Tibial nerve (tissue), 4 donors: ENCODE measurements at places on chromosomes 12 and 14. TPM values are rescaled to one million over a fixed set of nuclear protein-coding genes. Genes with fewer than 3 reads are reported as not detected.

Gene ZDHHC22
- not detected for total RNA-seq

DNA sequence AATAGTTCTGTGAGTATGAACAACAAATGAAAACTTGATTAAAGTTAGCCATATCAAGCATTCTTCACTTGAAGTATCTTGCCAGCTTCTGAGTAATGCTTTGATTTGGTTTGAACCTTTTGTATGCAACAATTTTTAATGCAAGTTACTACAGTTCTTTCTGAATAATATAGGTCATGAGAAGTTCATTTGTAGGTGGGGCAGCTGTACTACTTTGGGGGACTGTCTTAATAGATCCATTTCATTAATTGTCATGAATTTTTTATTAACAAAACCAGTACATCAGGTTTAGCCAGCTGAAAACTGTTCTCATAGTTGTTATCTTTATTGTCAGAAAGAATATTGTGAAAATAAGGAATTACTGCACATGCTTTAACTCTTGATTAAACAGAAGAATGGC lies 142.7 kb downstream of the FOXA1 start:
- DNase-seq: no peak

DNA sequence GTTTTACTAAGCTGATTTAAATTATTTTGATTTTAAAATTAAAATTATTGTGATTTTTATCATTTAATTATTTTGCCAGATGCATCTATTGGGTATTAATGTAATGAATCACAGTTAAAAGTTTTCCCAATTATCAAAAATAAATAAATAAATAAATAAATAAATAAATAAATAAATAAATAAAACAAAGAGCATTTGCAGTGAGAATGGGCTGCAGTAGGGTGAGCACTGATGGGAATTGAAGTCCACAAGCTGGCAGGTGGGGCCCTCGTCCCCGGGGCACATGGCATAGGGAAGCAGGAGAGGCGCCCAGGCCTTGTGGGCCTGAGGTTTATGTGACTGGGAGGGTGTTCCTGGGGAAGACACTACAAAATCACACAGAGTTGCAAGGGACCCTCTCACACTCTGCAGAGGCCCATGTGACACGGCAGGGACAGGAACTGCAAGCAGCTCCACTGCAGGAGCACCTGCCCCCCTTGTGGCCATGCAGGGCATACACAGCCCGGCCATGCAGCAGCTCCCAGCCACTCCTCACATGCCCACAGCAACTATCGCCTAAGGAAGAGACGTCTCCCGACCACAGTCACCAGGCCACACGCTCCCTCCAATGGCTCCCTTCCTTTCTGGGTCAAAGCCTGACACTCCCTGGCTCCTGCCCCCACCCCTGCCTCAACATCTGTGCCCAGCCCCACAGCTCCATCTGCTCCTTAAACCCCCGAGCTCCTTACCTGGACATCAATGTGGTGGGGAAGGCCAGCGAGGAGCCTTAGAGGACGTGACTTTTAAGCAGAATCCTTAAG lies 256.3 kb upstream of the SFSWAP start:
- no peak for DNase-seq

DNA sequence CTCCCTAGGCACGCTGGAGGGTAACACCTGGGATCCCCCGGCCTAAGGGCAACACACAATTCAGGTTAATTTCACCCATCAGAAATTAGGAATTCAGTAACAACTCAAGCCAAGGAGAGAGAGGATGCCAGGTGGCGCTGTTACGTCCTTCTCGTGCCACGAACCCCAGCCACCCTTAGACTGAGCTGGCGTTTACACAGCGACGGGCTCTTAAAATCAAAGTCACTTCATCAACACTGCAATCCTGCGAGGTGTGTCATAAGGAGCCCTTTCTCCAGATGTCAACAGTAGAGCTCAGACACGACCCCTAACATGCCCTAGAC lies 110.6 kb upstream of the TMEM132D start:
- no peak for DNase-seq

DNA sequence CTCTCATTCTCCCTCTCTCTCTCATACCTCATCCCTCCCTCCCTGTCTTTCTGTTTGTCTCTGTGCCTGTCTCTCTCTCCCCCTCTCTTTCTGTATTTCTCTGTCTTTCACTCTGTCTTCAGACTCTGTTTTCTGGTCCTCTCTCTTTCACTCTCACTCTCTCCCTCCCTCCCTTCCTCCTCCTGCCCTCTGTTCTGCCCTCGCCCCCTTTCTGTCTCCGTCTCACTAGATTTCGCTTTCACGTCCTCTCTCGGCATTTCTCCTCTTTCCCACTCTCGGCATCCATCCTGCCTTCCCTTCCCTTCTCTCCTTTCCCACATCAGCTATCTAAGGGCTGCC lies 183.0 kb downstream of the PHETA1 start:
- DNase-seq: no peak

DNA sequence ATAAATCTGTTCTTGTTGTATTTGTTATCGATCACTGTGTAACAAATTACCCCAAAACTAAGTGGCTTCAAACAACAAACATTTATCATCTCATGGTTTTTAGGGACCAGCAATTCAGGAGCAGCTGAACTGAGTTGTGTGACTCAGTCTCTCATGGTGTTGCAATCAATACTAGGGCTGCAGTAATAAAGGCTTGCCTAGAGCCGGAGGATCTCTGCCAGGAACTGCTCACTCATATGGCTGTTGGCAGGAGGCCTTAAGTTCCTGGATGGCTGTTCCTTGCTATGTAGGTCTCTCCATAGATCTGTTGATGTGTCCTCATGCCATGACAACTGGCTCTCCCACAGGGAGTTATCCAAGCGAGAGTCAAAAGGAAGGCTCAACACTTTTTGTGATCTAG lies 3.8 kb upstream of the PSMC6 start:
- no peak for DNase-seq

- no peak for DNase-seq
These were observed 55.0 kb upstream of the NELL2 start for GRCh38 chr12:44930972-44931600.

DNA sequence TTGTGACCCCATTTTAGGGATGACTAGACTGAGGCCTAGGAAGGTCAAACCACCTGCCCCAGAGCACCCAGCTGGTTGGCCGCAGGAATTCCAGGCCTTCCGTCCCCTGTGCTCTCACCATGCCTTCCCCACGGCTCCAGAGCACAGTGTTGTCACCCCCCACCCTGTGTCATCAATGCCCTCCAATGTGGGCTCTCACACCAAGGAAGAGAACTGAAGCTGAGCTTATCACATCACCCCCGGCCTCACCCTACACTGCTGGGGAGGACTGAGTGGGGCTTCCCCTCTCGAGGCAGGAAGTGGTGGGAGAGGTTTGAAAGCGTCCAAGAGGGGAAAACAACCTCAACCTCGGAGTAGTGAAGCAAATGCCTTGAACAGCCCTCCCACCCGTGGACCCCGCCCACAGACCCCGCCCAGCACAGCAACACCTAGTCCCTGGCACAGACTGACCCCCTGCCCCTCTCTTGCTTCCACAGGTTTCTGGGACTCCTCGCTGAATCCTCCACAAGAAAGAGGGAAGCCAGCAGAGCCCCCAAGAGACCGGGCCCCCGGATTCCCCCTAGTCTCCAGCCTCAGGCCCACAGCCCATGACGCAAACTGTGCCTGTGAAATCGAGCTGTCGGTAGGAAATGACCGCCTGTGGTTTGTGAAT lies 97.2 kb downstream of the LGMN start:
- DNase-seq: no peak

GRCh38 chr12:76142305-76142704 lies 57.8 kb upstream of the NAP1L1 start:
- no peak for DNase-seq

DNA sequence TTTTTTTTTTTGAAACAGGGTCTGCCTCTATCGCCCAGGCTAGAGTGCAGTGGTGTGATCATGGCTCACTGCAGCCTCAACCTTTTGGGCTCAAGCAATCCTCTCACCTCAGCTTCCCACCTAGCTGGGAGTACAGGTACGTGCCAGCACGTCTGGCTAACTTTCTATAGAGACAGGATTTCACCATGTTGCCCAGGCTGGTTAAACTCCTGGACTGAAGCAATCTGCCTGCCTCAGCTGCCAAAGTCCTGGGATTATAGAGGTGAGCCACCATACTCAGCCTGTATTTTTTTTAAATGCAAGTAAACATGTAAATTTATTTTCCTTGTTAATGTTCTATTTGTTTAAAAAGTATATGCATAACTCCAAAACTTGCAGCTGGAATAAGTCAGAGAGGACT lies 80.4 kb downstream of the EEA1 start:
- no peak for DNase-seq

Gene KRT81
- total RNA-seq: not detected

DNA sequence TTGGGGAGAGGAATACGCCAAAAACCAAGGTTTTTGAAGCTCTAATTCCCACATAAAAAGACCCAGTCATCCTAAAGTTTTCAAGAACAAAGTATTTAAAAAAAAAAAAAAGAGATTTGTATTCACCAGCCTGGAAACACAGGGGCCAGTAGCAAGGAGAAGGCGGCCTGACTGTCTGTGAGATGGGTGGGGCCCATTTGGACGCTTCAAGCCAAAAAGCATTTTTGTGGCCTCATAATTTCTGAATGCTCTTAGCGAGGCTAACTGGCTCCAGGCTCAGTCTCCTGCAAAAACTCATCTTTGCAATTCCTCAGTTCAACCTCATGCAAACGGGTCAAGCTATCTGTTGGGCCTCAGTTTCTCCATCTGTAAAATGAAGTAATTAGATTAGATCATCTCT lies 514.1 kb downstream of the MED13L start:
- DNase-seq: peak; percentile 10

- DNase-seq: no peak
These were observed 6.7 kb downstream of the ANO4 start for GRCh38 chr12:100801320-100801719.

Gene CRACR2A
- 4.9 TPM for total RNA-seq

GRCh38 chr14:36988989-36989388 lies 183.4 kb downstream of the SLC25A21 start:
- DNase-seq: no peak

Gene ACOT4
- total RNA-seq: 0.20 TPM

- DNase-seq: no peak
These were observed 56.9 kb downstream of the TMTC1 start for GRCh38 chr12:29726741-29727348.

- no peak for DNase-seq
These were observed 340.4 kb downstream of the NUAK1 start for GRCh38 chr12:105798256-105798845.

Gene CCDC177
- total RNA-seq: not detected

Gene C12orf60
- total RNA-seq: 0.87 TPM

DNA sequence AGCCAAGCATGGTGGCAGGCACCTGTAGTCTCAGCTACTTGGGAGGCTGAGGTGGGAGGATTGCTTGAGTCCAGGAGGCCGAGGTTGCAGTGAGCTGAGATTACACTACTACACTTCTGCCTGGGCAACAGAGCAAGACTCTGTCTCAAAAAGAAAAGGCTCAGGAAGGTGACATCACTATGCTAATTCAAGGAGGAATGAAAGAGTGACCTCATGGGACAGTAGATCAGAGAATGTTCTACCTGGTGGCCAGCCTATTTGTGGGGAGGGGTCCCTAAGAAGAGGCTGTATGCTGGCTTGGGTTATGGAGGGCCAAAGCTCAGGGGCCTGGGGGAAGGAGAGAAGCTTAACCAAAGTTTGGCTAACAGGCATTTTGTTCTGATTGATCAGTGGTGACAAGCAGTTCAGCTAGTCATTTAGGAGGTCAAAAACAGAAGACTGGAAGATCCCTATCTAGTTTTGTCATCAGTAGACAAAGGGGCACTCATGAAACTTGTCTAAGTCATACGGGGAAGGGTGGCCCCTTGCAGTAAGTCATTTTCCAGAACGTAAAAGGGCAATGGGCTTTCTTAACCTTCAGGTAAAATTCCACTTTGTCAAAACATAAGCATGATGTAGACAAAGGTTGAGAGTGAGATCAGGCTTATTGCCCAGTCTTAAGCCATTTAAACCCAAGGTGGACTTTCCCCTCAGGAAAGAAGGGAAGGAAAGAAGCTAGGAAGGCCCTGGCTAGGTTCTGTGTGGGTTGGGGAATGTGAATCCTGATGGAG lies 60.8 kb upstream of the EEA1 start:
- DNase-seq: no peak

GRCh38 chr12:66832997-66833396 lies 154.1 kb upstream of the GRIP1 start:
- no peak for DNase-seq

GRCh38 chr12:89260841-89261637 lies 91.3 kb downstream of the DUSP6 start:
- no peak for DNase-seq

GRCh38 chr12:10614056-10614370 lies 604 bp upstream of the MAGOHB start:
- no peak for DNase-seq

- peak; percentile 20 for DNase-seq
These were observed 568 bp downstream of the PPM1A start for GRCh38 chr14:60249321-60250256.

DNA sequence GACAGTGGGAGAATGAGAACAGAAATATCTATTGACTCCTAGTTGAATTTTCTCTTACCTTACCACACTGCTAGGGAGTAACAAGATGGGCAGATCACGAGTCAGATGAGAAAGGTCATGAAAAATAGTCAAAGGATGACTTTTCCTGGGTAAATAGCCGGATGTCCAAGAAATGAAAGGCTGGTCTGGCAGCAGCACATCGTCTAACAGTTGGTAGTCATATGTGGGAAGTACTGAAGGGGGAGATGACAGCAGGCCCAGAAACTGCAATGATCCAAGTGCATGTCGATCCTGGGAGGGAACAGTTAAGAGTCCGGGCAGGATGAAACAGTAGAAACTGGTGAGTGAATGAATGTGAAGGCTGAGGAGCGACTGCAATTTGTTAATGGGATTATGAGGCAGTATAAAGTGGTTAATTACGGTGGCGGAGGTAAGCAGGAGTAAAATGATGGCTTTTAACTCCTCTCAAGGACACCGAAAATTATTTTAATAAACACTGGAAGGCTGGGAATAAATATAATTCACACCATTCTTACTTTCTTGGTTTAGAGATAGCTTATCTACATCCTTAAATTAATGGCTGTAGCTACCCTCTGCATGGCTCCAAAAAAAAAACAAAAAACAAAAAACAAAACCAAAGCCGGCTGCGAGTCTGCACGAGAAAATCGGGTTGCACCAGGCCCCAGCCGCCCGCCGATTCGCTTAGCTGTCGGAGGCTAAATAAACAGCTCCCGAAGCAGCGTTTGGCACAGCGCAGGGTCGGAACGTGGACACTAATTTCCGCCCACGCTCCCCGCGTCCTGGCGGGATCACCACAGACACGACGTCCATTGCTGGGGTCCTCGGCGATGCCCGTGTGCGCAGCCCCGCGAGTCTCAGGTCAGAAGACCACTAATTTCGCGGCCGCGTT lies 1.0 kb upstream of the ERC1 start:
- peak; percentile 30 for DNase-seq
